ENCODE measurements at places on chromosomes 4 and X.

DNA sequence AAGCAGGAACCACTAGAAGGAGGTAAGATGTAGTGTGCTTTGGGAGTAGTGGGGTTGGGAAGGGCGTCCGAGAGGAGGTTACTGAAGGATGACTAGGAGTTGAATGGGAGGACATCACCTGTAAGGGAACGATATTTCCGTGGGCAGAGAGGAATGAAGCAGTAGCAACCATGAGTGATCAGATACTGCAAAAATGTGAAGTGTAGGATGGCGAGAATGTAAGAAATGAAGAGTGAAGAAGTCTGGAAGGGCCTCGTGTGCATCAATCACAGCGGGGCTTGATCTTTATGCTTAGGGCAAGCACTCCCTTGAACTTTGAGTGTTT, 594 bp downstream of the MSMO1 start:
- no peak for DNase-seq

DNA sequence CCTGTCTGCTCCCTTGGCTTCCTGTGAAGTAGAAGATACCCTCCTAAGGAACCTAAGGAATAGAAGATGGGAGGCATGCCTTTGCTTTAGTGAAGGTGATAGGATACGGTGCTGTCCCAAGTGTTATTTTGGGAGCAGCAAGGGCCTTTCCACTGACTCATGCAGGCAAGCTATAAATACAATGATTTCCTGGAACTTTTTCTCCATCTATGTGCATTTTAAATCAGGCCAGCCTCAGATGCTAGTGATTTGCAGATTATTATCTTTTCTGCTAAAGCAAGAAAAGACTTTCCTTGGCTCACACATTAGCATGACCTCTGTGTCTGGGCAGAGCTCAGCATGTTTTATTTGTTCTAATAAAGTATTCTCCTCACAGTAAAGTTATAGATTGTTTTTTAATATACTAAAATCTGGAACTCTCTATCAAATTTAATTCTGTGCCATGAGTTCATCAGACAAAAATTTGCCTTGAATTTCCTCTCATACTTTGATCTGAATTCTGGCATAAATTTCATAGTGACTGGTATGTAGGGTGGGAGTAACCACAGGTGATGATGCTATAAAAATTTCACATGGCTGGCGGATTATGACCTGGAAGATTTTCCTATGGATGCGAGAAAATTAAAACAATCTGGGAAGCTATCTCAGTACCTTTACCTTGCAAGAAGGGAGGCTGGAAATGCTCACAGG, 131.7 kb downstream of the REPS2 start:
- no peak for DNase-seq

- no peak for DNase-seq
Observed at GRCh38 chrX:5180135-5180741, 1048.4 kb downstream of the NLGN4X start.

GRCh38 chrX:103792916-103793544, 16.4 kb downstream of the PLP1 start:
- DNase-seq = no peak

DNA sequence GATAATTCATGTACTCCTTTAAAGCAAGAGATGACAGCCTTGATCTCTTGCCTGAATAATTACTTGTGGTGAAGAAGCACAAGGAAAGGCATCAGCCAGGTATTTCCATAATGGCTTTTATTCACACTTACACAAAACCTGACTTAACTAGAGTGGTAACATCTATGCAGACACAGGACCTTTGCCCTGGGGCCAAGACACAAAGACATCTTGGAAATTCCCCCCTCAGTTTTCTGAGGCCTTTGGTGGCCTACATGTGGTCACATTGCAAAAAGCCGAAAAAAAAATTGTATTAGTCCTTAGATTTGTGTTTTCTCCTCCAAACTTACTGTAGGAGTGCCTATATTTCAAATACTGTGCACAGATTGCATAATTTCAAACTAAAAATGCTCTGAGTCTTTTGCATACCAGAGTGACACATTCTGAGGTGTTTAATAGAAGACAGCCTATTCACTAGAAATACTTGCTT, 172.4 kb downstream of the PDGFC start:
- DNase-seq = no peak

GRCh38 chr4:55367084-55367722, 21.2 kb downstream of the SRD5A3 start:
- no peak for DNase-seq

DNA sequence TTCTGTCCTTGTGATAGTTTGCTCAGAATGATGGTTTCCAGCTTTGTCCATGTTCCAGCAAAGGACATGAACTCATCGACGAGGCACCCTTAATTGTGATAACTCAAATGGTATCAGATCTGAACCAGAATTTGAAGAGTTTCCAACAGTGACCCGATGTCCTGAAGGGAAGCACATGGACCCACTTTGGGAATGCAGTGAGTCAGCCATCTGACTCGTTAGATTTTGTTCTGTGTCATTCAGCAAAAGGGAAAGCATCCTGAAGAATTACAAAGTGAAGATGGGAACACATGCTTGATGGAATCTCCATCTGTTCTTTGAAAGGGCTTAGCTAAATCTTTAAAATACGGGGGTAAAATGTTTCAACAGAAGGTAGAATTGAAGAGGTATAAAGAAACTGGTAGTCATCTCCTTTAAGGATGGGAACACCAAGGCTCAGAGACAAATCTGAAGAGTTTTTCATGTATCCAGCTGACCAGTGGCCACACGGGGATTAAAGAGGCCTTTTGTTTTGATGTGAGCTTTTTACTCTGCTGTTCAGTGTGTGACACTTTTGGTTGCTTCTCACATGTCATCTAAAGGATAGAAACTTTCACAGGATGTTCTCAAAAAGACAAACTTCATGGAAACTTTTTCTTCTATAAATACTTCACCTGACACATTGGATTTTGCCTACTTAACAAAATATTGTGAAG, 393.8 kb downstream of the INPP4B start:
- DNase-seq = no peak

GRCh38 chr4:88514557-88515511, 8.7 kb downstream of the PYURF start:
- no peak for DNase-seq

DNA sequence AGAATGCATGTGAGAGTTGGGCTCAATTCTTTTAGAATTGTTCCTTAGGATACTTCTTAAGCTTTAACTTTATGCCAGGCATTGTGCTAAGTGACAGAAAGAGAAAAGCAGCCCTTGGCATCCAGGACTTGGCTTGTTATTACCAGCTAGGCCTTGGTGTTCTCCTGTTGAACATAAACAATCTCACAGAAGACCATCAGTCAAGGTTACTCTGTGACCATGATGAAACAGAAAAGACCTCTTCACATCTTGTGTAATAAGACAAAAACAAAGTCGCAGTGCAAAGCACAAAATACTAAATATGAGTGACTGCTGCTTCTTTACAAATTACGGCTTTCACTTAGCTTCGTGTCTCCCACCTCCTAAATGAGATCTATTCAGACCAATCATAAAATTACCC, 71.6 kb downstream of the CHIC2 start:
- DNase-seq = no peak

GRCh38 chrX:133366735-133367134, 48.6 kb downstream of the GPC4 start:
- no peak for DNase-seq

- DNase-seq = no peak
Observed at GRCh38 chr4:42671431-42672194, 14.7 kb upstream of the ATP8A1 start.

DNA sequence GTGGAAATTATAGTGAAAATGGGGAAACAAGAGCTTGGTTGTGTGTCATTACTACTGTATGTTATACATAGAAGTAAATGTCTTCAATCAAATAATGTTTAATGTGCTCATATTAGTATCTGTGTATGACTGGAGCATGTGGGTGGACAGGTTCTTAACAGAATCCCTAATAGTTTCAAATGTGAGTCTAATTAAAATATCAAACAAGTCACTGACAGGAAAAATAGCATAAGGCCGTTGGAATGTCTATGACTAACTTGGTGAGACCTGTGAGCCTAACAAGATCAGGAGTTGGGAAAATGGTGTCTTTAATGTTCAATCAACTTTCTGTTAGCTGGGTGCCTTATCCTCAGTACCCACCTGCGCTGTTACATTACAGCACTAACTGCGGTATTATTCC, 6.2 kb upstream of the CXCL3 start:
- DNase-seq = no peak

GRCh38 chr4:173185847-173186510, 17.4 kb downstream of the GALNT7 start:
- no peak for DNase-seq

- DNase-seq = no peak
Observed at GRCh38 chrX:139206914-139207313, 323.6 kb upstream of the F9 start.

GRCh38 chr4:77093401-77093800, 17.6 kb upstream of the CCNI start:
- DNase-seq = no peak

DNA sequence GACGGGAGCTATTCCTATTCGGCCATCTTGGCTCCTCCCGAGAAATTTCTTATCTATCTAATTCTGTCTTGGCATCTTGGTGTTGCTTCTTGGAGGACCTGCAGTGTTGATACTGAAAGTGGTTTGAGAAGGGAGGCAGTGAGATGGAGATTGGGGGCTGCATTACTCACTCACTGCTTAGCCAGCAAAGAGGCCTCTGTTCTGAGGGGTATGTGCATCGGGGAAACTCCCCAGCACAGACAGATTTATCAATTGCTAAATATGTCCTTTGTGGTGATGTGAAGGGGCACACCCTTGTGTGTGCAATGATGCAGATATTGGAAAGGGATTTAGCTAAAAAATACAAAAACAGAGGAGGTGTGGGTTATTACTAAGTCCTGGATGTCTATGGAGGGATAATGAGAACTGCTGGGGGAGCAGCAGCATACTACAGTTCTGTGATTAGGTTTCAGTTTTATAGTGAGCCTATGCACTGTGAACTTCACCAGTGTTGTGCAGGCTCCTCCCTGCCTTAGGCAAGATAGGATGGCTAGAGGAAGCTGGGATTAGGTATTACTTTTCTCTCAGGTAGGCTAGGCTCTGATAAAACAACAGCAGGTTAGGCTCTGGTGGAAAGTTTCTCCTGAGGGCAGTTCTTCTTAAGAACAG, 279.0 kb downstream of the HS3ST1 start:
- DNase-seq = no peak

- DNase-seq = no peak
Observed at GRCh38 chr4:139790291-139790690, 124.7 kb downstream of the MGST2 start.

DNA sequence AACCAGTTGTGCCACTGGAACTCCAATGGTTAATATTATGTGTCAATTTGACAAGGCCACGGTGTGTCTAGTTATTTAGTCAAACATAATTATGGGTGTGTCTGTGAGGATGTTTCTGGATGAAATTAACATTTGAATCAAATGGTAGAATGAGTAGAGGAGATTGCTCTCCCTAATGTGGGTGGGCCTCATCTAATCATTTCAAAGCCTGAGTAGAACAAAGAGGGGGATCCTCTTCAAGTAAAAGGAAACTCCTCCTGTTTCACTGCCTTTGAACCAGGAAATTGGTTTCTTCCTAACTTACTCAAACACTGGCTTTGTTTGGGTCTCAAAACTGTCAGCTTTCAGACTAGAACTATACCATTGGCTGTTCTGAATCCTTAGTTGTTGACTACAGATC, 1692.1 kb downstream of the PCDH19 start:
- no peak for DNase-seq

- peak; percentile 61 for DNase-seq
Observed at GRCh38 chrX:65528705-65529340, 5.8 kb downstream of the LAS1L start.

DNA sequence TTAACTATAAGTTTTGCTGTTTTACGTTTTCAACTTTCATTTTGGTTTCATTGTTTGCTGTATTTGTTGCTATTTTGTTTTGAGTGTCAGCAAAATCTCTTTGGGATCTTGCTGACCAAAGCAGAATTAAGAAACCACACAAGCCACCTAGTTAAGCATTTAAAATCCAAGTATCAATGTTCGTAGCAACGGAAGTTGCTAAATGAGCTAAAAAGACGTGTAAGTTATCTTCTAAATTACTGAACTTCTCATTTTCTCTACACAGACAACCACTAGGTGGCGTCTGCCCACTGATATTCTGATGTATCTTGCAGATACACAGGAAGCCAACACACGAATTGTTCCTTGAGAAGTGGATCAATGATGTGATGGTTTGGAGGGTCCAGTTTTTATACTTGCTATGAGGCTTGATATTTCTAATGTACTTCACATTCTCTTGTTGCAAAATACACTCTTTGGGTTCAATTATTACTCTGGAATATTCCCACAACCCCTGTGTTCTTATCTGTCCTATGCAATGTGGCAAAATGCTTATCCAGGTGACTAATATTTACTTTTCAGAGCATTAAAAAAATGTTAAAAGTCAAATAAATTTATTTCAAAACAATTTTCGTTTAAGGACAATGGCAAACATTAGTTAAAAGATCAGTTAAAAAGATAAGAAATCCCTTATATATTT, 250.5 kb downstream of the TECRL start:
- no peak for DNase-seq

- no peak for DNase-seq
Observed at GRCh38 chrX:49878128-49878833, 1.0 kb upstream of the USP27X start.

DNA sequence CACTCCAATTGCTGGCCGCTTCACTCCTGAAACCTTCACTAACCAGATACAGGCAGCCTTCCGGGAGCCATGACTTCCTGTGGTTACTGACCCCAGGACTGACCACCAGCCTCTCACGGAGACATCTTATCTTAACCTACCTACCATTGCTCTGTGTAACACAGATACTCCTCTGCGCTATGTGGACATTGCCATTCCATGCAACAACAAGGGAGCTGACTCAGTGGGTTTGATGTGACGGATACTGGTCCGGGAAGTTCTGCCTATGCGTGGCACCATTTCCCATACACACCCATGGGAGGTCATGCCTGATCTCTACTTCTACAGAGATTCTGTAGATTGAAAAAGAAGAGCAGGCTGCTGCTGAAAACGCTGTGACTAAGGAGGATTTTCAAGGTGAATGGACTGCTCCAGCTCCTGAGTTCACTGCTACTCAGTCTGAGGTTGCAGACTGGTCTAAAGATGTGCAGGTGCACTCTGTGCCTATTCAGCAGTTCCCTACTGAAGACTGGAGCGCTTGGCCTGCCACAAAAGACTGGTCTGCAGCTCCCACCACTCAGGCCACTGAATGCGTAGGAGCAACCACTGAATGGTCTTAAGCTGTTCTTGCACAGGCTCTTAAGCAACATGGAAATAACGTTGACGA, 35.8 kb upstream of the PRDM8 start:
- no peak for DNase-seq

GRCh38 chrX:118261151-118261550, 84.8 kb upstream of the WDR44 start:
- no peak for DNase-seq

- DNase-seq = no peak
Observed at GRCh38 chr4:26260571-26260970, 60.2 kb upstream of the RBPJ start.

GRCh38 chr4:114077610-114078009, 98.2 kb upstream of the ARSJ start:
- no peak for DNase-seq

- DNase-seq = no peak
Observed at GRCh38 chr4:8585721-8586212, 5.6 kb downstream of the GPR78 start.
